ENCODE measurements at places on chromosomes 5 and 9. TPM values are rescaled to one million over a fixed set of nuclear protein-coding genes. Genes with fewer than 3 reads are reported as not detected.
A peak's percentile ranks its signal among the peaks of the same experiment; 100 is the strongest.

- no peak for DNase-seq
Measured at GRCh38 chr9:94666364-94667099, 27.2 kb upstream of the FBP1 start.

DNA sequence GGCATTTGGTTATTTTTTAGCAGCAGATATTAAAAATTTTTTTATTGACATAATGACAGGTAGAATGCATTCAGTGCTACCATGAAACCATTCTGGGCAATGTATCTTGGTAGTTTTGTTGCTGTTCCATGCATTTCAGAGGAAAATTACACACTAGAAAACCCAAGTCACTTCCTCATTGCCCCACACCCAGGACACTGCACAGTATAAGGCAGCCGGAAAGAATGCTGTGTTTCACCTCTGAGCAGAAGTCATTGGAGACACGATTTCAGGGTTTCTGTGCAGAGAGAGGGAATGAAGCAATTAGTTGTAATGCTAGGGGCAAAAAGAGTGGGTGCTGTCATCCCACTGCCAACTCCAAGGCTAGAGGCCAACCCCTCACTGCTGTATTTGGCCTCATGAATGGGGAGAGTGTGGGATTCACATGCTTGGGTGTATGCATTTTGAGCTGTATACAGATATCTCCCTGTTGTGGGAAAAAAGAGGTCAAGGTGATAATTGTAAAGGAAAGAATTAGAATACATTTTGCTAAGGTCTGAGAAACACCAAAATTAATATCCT, 290.5 kb downstream of the BNC2 start:
- DNase-seq, result no peak

GRCh38 chr5:34494111-34494755, 161.9 kb upstream of the RAI14 start:
- DNase-seq, result no peak

DNA sequence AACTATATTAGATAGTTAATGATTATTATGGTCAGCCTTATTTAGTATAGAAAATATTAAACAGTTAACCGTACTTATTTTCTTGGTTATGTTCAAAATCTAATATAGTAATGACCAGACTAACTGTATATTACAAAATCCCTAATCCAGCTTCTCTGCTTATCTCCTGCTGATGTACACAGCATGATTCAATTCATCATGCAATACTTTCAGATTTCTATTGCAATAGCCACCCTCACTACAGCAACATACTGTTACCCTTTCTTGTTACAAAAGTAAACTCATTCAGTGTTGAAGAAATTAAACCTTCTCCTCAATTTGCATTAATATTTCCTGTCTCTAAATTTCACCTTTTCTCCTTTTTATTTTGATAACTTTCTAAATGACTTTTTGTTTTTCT, 1375.0 kb upstream of the NUDT12 start:
- no peak for DNase-seq

DNA sequence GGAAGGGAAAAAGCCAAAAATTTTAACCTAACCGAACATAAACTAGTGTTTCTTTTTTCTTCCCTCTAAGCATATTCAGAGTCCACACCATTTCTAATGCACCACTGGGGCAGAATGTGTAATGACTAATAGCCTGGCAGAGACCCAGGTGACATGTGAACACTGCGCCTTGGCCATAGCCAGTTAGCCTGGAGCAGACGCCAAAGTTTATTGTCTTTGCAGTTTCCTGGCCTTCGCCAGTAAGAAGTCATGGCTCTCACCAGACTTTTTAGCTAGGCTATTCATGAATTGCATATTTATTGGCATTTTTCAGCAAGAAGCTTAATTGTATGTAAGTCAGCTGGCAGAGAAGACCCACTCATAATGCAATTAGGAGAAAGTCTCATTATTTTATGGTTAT, 182.8 kb upstream of the SLC27A6 start:
- no peak for DNase-seq

- DNase-seq, result no peak
Measured at GRCh38 chr5:130976493-130976892, 188.6 kb downstream of the HINT1 start.

- no peak for DNase-seq
Measured at GRCh38 chr9:124197177-124198095, 60.3 kb upstream of the NEK6 start.

DNA sequence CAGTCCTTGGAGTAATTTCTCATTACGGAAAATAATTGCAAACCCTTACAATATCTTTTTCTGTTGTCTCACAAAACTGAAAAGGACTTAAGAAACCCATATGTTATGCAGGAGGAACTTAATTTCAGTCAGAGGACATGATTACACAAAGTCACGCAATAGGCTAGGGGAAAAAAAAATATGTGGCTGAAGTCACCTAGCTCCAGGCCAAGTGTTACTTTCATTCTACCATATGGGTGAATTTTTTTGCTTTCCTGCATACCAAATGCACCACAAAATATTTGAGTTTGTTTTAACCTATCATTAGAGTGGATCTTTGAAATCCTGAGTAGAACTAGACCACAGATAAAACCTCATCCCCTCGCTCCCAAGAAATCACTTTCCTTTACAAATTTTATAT, 523.5 kb downstream of the CAAP1 start:
- no peak for DNase-seq

GRCh38 chr5:74725331-74725730, 40.3 kb downstream of the HEXB start:
- DNase-seq, result no peak

DNA sequence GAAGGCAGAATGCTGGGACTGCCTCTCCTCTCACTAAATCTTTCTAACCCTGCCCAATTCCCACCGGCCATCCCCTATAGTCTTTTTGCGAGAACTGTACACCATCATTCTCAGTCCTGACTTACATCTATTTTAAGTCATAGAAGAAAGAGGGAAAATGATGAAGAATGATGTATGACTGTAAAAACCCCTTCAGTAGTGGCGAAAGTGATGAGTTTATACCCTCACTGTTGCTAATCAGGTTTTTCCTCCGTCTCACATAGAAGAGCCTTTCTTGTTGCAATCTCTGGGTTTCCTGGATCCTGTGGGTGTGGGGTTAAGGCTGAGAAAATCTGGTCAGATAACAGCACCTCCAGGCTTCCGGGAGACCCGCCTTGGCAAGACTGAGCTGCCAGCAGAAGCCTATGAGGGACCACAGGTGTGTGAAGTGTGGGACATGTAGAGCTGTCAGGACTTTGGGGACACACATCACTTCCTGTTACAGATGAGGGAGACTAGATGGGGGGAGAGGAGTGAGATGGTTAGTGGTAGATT, 147.1 kb upstream of the SLC12A2 start:
- DNase-seq, result peak; percentile 41

- peak; percentile 75 for DNase-seq
Measured at GRCh38 chr5:132422720-132423437, 53.4 kb downstream of the SLC22A5 start.

GRCh38 chr9:127587966-127588365, 24.1 kb upstream of the STXBP1 start:
- DNase-seq, result no peak

- DNase-seq, result no peak
Measured at GRCh38 chr9:129994882-129995281, 48.1 kb downstream of the FNBP1 start.

DNA sequence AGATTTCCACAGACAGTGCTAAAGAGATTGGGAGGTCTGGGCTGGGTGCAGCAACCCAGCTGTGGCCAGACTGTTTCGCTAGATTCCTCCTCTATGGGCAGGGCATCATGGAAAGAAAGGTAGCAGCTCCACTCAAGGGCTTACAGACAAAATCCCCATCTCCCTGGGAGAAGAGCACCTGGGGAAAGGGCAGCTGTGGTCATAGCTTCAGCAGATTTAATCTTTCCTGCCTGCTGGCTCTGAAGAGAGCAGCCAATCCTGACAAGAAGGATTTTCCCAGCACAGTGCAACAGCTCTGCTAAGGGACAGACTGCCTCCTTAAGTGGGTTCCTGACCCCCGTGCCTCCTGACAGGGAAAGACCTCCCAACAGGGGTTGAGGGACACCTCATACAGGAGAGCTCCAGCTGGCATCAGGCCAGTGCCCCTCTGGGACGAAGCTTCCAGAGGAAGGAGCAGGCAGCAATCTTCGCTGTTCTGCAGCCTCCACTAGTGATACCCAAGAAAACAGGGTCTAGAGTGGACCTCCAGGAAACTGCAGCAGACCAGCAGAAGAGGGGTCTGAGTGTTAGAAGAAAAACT, 1379.3 kb upstream of the ACO1 start:
- DNase-seq, result no peak

- peak; percentile 83 for DNase-seq
Measured at GRCh38 chr9:136978073-136978864, 965 bp downstream of the PTGDS start.

DNA sequence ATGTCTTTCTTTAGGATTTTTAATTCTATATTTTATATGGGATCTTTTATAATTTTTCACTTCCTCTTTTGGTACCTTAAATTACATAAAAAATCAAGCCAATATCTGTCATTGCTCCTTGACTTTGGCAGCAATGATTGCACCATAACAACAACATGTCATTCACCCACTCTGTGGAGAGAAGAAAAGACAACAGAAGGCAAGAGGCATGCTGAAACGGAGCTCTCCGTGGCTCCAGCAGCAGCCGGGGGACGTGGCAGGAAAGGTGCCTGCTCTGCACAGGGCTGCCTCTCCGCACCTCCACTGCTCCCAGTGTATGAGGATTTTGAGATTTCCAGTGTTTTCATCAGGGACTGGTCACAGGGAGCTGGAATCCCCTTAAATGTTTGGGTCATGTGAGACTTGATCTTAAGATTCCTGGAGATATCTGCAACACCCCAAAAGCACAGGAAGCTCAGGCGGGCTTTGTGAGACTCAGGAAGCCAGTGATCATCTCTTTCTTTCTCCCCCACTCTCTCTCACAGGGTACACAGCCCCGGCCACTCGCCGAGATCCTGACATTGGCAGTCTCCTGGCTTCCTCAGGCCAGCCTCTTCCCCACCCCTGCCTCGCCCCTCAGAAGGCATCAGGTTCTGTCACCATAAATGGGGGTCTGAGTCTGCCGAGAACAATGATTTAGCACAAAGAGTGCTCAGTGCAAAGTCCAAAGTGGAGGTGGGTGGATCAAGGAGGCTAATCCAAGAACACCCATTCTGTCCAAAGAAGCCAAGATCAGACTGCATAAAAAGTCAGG, 74.6 kb downstream of the ACTL7B start:
- no peak for DNase-seq

DNA sequence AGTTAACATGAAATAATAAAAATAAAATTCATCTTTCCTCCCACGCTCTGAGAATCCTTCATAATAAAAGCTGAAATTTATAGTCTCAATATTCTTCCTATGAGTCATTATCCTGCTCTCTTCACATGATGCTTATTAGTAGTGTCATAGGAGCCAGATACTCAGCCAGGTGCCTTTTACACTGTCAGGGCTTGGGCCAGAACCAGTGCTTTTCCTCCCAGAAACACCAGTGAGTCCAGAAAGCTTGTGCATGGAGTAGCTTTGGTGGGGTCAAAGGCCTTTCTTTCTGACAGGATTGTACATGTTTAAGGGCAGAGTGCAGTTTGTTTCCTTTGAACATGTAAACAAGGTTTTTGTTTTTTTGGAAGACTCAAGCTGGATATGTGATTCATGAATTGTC, 6.8 kb downstream of the LSM11 start:
- DNase-seq, result no peak

- DNase-seq, result no peak
Measured at GRCh38 chr5:119596046-119596445, 33.3 kb upstream of the FAM170A start.

- no peak for DNase-seq
Measured at GRCh38 chr9:37038302-37038942, 4.4 kb upstream of the PAX5 start.

DNA sequence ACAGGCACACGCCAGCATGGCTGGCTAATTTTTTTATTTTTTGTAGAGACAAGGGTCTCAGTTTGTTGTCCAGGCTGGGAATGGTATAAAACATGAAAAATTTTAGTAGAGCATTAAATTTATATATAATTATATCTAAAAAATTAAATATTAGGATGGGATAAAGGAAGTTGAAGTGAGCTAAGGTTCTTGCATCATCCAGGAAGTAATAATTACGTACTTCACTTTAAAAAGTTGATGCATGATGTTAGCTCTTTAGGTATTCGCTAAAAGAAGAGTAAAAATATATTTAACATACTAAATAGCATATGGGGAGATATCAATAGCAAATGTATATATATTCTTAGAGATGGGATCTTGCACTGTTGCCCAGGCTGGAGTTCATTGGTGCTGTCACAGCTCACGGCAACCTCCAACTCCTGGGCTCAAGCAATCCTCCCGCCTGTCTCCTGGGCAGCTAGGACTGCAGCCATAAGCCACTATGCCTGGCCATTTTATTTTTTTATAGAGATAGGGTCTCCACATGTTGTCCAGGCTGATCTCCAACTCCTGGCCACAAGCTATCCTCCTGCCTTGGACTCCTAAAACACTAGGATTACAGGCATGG, 12.3 kb downstream of the DCAF10 start:
- no peak for DNase-seq

GRCh38 chr5:40514976-40515375, 164.7 kb upstream of the PTGER4 start:
- no peak for DNase-seq

- no peak for DNase-seq
Measured at GRCh38 chr5:65797481-65797880, 75.5 kb downstream of the NLN start.

GRCh38 chr5:74575741-74576538, 64.6 kb downstream of the ENC1 start:
- no peak for DNase-seq

DNA sequence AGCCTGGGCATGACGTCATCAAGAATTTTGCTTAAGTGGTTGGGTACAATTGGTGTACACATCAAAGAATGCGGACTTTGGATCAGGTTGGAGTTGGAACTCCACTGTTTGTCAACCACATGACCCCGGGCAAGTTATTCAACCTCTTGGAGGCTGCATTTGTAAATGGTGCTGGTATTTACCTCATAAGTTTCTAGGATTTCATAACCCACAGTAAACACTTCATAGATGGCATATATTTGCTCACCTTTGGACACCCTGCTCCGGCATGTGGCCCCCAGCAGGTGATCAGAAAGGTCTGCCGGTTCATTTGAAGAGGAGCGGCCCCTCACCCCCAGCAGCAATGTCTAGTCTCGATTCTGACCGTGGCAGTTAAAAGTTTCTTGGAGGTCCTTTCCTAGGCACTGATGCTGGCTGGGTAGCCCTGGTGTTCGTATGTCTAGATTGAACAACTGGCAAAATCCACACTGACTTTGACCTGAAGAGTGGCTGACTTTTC, 60.6 kb downstream of the IL6ST start:
- no peak for DNase-seq

The GPR150 gene
- total RNA-seq, result 0.28 TPM

The C9orf85 gene
- 9.8 TPM for total RNA-seq

The PCDHB10 gene
- total RNA-seq, result not detected

The AOPEP gene
- 13.7 TPM for total RNA-seq

The MPDZ gene
- not detected for total RNA-seq

The PCSK1 gene
- total RNA-seq, result not detected

The NUTM2F gene
- not detected for total RNA-seq

The CLIC3 gene
- total RNA-seq, result 7.8 TPM

The KIF2A gene
- total RNA-seq, result 225 TPM

The THBS4 gene
- total RNA-seq, result 3.4 TPM

The ADRB2 gene
- 1.7 TPM for total RNA-seq

The ORM1 gene
- not detected for total RNA-seq

The MOB3B gene
- 0.29 TPM for total RNA-seq

The SOX30 gene
- total RNA-seq, result not detected

The PCDHB8 gene
- not detected for total RNA-seq

The GTF2H2C gene
- 33.5 TPM for total RNA-seq

The UNC5A gene
- not detected for total RNA-seq

The PTGES gene
- total RNA-seq, result not detected

The HMMR gene
- 82.2 TPM for total RNA-seq
